ENCODE measurements at places on chromosomes 3 and 15.

GRCh38 chr3:89622063-89622700 lies 514.8 kb downstream of the EPHA3 start:
- no peak for DNase-seq

GRCh38 chr3:139601191-139601961 lies 61.8 kb upstream of the RBP1 start:
- no peak for DNase-seq

DNA sequence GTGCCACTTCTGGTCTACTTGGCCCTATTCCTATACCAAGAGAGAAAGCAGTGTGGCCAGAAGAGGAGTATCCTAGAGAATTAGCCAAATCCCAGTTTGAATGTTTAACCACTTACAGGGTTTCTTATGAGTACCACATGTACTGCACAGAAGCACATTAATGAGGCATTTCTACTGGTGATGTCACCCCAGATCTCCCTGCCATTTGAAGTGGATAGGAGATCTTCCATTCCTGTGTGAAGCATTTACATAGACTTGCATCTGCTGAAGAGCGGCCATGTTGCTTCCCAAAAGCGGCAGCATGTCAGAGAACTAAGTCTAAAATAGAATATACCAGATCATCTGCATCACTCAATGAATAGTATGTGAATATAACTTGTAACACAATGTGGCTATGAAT lies 108.4 kb upstream of the TUSC7 start:
- no peak for DNase-seq

DNA sequence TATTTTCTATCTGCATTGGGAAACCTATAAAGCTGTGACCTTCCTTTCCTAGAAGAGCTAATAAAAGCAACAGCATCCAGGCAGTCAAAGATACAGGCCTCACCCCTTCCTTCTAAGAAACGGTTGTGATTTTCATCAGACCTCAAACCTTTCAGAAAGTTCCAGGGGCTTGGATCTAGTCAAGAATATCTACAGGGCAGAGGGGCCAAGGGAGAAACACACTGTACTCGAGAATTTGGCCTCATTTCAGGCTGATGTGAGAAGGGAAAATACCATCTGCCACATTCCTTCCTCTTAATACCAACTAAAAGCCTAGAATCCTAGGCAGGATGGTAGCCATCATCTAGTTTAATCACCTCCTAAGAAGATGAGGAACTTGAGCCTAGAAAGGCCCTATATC lies 24.5 kb upstream of the BCL6 start:
- no peak for DNase-seq

GRCh38 chr3:100811779-100812507 lies 102.6 kb downstream of the TFG start:
- DNase-seq: no peak

- no peak for DNase-seq
Measured at GRCh38 chr3:162052636-162053035, 556.0 kb downstream of the OTOL1 start.

Data from GM10248 (cell line).